ENCODE measurements at places on chromosomes 2 and 18. TPM values are rescaled to one million over a fixed set of nuclear protein-coding genes. Genes with fewer than 3 reads are reported as not detected.

LIPG gene
- total RNA-seq: 13.9 TPM

- H3K36me3 ChIP-seq: no peaks in the 10 kb centered on the region
- H3K27me3 ChIP-seq: no peaks in the 10 kb centered on the region
- H3K4me1 ChIP-seq: peaks cover 13% of the 10 kb centered on the region
- H3K27ac ChIP-seq: peak overlapping the region; percentile 50
Measured at GRCh38 chr2:212939777-212940531, 211.5 kb downstream of the IKZF2 start.

MFSD2B gene
- 0.19 TPM for total RNA-seq

CFC1 gene
- total RNA-seq: not detected

DNA sequence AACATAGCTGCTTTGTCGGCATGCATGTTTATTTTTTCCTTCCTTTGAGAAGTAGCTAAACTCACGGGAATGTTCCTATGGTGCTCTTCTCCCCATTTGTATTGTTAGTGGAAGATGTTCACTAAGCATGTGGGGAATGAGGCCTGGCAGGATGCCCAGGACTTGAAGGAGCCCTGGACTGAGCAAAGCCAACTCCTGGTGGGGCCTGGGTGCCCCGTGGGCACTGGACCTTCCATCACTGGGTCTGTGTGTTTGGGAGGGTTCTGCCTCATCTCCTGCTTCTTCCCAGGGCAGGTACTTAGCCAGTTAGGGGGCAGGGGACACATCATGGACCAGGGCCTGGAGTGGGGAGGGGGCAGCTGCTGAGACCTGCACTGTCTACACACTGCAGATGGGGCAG is 49.3 kb downstream of the ACAA2 start:
- H3K27ac ChIP-seq: no peak overlapping the region
- H3K4me1 ChIP-seq: no peaks in the 10 kb centered on the region
- no peaks in the 10 kb centered on the region for H3K36me3 ChIP-seq

DNA sequence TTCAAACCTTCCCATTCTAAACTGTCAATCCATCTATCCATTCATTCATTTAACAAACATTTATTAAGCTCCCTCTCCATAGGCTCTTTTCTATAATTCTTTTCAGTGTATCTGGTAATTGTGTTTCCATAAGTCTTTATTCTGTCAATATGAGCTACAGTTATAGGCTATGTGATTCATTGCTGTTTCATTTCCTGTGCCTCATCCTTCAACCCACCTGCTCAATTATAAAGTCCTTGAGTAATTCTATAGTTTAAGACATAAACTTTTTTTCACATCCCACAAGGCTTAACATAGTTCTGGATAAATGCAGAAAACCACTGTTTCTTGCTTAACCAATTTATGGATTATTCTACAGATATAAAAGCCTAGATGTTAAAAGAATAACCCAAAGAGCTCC is 84.2 kb upstream of the PIK3C3 start:
- no peaks in the 10 kb centered on the region for H3K4me1 ChIP-seq
- H3K36me3 ChIP-seq: no peaks in the 10 kb centered on the region
- no peak for DNase-seq
- no peaks in the 10 kb centered on the region for H3K27me3 ChIP-seq

DNA sequence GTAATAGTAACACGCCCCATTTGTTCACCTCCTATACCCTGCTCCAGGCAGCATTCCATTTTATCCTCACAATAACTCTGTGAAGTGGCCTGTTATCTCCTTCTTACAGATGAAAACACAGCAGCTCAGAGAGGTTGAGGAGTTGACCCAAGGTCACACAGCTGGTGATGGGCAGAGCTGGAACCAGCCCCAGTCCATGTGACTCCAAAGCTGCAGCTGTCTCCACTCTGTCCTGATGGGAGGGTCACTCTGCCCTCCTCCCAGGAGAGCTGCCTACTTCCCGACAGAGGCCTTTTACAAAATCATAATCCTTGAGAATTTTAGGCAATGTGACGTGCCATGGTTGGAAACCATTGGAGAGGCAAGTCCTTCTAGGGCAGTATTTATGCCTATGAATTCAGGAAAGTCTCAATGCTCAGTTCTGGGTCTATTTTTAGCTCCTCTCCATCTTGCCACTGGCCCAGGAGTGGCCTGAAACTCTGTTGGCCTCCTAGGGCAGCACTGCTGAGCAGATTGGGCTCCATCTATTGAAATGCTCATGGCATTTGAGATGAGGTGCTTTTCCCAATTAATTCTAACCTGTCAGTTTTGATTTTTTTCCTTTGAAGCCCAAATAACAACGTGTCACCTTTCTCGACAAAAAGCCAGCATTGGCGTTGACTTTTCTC is 162.0 kb upstream of the MSH6 start:
- no peak for DNase-seq
- no peaks in the 10 kb centered on the region for H3K36me3 ChIP-seq
- no peaks in the 10 kb centered on the region for H3K27me3 ChIP-seq
- no peak overlapping the region for H3K27ac ChIP-seq
- no peak overlapping the region for H3K4me3 ChIP-seq

ABCB11 gene
- total RNA-seq: not detected

DNA sequence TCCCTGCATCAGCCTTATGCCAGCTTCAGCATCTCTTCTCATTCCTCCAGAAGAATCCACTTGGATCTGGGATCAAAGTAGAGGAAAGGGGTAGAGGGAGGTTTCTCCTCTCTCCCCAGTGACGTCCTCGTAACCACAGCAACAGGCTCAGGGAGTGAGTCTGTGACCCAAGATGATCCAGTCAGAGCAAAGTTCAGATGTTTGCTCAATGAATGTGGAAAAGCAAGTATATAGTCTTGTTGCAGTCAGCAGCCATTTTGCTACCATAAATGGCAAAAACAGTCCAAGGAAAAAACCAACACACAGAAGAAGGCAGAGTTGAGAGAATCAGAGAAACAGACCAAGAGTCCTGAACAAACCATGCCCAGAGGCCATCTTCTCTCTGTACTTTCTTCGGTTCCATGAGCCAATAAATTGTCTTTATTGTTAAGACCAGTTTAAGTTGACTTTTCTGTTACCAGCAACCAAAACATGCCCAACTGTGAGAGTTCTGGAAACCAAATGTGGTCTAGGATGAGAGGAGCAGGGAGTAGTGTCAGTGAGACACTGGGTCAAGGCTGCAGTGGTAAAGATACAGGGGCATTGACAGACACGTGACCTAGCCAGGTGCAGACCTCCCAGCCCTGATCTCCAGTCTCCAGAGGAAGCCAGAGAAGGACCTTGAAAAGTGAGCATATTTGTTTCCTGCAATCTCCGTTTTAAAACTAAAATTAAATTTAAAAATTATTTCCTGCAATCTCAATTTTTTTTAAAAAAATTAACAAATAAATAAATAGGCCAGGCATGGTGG is 3.2 kb upstream of the CXCR1 start:
- no peak for DNase-seq
- H3K4me3 ChIP-seq: no peak overlapping the region
- no peak overlapping the region for H3K27ac ChIP-seq

DNA sequence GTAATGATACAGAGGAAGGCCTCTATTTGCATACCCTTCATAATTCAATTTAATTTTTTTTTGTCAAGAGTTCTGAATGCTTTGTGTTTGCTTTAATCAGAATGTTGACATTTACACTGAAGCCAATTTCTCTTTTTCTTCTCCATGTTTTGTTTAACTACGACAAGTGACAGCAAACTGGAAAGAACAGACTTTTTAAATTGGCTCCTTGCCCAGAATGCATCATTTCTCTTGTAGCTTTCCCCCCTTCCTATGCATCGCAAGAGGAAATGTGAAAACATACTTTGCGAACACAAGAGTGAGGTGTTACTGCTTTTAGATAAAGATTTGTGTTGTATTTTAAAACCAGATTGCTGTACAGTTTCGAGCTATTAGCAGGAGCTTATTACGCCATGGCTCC is 955.2 kb upstream of the CELF4 start:
- H3K4me3 ChIP-seq: no peak overlapping the region
- H3K27me3 ChIP-seq: no peaks in the 10 kb centered on the region
- H3K27ac ChIP-seq: no peak overlapping the region
- no peaks in the 10 kb centered on the region for H3K4me1 ChIP-seq
- no peak for DNase-seq

DSC2 gene
- 349 TPM for total RNA-seq

GRCh38 chr18:9199681-9200080 is 63.1 kb downstream of the ANKRD12 start:
- H3K27ac ChIP-seq: no peak overlapping the region
- no peak overlapping the region for H3K4me3 ChIP-seq
- H3K36me3 ChIP-seq: peaks cover 2% of the 10 kb centered on the region
- DNase-seq: no peak

- no peak overlapping the region for H3K4me3 ChIP-seq
- DNase-seq: no peak
Measured at GRCh38 chr2:177344316-177344715, 48.3 kb upstream of the AGPS start.

NEU4 gene
- not detected for total RNA-seq

DNA sequence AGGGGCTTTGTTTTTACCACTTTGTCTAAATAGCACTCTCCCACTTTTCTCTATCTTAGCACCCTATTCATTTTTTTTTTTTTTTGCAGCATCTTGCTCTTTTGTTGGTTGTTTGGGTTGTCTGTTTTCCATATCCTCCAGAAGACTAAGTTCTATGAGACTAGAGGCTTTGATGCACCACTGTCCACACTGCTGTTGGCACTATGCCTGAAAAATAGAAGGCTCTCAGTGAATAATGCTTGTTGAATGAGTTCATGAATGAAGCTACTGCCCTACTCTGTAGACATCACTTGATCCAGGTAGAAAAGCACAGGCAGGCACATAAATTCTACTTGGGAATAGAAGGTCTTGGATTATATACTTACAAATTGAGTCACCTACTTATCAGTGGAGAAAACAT is 7.3 kb downstream of the IL1A start:
- no peak overlapping the region for H3K4me3 ChIP-seq
- no peak overlapping the region for H3K27ac ChIP-seq
- H3K36me3 ChIP-seq: no peaks in the 10 kb centered on the region
- no peak for DNase-seq
- no peaks in the 10 kb centered on the region for H3K27me3 ChIP-seq

- no peaks in the 10 kb centered on the region for H3K4me1 ChIP-seq
- no peak for DNase-seq
- no peaks in the 10 kb centered on the region for H3K36me3 ChIP-seq
- H3K27me3 ChIP-seq: no peaks in the 10 kb centered on the region
- no peak overlapping the region for H3K27ac ChIP-seq
Measured at GRCh38 chr2:2399396-2399795, 68.3 kb upstream of the MYT1L start.

DNA sequence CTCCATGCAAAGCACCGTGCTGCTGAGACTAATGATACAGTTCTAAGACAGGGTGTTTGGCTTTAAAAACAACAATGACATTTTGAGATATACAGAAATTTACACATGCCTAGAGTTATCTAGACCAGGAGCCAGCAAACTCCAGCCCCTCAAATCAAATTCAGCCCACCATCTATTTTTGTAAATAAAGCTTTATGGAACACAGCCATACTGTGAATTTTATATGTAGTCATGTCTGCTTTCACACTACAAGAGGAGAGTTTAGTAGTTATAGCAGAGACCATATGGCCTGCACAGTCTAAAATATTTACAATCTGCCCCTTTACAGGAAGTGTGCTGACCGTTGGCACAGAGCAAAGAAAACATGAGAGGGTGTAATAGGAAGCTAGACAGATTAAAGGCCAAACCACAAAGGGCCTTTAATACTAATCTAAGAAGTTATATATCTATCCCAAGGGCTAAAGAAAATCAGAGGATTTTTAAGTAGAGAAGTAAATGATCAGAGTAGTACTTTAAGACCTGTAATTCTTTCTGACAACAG is 39.4 kb downstream of the NBAS start:
- H3K27ac ChIP-seq: no peak overlapping the region
- H3K27me3 ChIP-seq: no peaks in the 10 kb centered on the region
- H3K36me3 ChIP-seq: peaks cover 54% of the 10 kb centered on the region
- H3K4me3 ChIP-seq: no peak overlapping the region
- H3K4me1 ChIP-seq: no peaks in the 10 kb centered on the region

- H3K27ac ChIP-seq: no peak overlapping the region
- H3K36me3 ChIP-seq: no peaks in the 10 kb centered on the region
- H3K4me1 ChIP-seq: no peaks in the 10 kb centered on the region
- H3K27me3 ChIP-seq: no peaks in the 10 kb centered on the region
Measured at GRCh38 chr18:28485210-28485801, 308.4 kb upstream of the CDH2 start.

DNA sequence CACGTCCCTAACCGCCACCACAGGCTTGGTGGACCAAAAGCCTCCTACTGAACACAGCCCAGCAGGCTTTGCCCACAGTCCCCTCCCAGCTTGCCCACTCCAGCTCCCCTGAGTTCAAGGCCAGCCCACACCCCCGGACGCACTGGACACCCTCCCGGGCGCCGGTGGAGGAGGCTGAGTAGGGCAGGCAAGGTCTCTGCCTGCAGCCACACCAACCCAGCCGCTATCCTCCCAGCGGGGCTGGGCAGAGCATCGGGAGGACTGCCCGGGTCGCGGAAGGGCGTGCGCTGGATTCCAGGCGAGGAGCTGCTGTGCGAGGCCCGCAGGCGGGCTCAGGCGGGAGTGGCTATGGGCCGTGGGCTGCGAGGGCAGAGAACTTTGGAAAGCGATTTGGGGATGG is 49.5 kb downstream of the PLEKHB2 start:
- no peak for DNase-seq
- peaks cover 17% of the 10 kb centered on the region for H3K36me3 ChIP-seq
- no peak overlapping the region for H3K27ac ChIP-seq
- H3K4me1 ChIP-seq: no peaks in the 10 kb centered on the region
